NCI-H187 treated with DMSO at 0.1 percent for 48 hours (cell line): ENCODE measurements at places on chromosomes 4 and X.

- peak; percentile 42 for DNase-seq
Observed at GRCh38 chr4:99762728-99763127, 53.9 kb upstream of the DAPP1 start.

- no peak for DNase-seq
Observed at GRCh38 chrX:136907621-136908020, 27.1 kb upstream of the RBMX start.

GRCh38 chrX:19057856-19058255 is 64.4 kb downstream of the ADGRG2 start:
- no peak for DNase-seq

- DNase-seq: no peak
Observed at GRCh38 chr4:19809989-19810388, 441.7 kb upstream of the SLIT2 start.

- DNase-seq: no peak
Observed at GRCh38 chr4:128862608-128863311, 53.3 kb downstream of the JADE1 start.

DNA sequence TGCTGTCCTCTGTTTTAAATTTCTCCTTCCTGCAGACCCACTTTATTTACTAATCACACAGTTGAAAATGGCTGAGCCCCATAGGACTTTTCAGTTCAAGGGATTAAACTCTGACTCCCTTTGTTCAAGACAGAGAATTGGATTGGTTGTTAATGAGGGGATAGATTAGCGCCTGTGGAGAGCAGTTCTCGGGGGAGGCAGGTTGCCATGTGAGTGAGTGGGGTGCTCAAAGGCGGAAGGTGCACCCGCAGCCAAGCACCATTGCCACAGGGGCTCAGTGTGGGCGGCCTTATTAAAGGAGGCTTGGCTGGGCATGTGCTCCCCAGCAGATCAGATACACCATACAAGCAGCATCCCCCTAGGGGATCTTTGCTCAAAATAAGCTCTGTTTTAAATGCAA is 7.9 kb upstream of the CBR4 start:
- DNase-seq: no peak

DNA sequence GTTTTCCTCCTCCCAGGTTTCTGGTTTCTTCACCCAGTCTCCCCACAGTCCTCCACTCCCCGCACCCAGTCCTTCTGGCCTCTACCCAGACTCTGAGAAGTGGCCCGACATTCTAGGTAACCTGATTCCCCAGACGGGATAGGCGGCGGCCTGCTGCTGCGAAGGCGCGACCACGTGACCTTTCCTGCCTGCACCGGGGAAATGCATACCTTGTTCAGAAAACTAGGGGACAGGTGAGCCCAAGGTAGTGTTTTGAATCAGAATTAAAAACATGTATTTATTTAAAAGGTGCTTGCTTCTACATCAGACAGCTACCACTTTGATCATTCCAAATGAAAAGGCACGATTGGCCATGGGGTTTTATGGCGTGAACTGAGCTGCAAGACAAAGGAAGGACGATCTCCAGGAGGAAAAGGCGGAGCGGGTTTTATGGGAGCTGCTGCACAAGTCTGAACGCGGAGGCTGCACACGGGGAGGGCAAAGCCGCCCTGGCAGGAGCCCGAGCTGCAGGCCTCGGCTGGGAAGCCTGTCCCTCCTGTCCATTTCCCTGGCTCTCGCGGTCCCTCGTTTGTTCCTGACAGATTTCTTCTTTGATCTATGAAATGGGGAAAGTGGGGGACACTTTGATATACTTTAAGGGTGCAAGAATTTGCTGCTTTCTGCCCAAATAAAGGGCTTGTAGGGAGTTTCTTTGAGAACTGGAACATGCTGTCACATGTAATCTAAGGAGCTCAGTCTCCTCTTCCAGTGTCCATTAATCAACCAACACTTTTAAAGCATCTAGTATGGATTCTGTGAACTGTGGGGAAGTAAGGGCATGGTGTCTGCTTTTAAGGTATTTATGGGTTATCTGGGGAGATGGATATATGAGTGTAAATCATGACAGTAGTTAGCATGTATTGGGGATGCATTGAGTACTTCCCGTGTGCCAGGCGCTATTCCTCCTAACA is 150.9 kb downstream of the SPRY1 start:
- DNase-seq: peak; percentile 59

GRCh38 chr4:89275587-89275986 is 32.0 kb downstream of the GPRIN3 start:
- DNase-seq: no peak

DNA sequence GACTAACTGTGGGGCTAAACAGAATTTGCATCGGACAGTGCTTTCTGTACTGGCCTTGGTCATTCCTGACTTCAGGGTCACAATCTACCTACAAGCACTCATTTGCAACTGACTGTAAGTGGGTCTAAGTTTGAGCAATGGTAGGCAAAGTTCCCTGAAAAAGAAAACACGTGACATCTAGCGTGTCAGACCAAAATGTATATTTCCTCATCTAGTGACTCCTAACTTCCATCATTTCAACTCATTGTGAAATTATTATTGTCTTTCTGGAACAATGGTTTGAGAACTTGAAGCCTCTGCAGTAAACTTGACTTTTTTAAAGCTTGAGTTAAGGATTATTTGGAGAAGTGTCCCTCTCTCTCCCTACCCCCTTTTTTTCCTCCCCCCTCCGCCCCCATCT is 113.6 kb downstream of the MID1 start:
- DNase-seq: no peak

DNA sequence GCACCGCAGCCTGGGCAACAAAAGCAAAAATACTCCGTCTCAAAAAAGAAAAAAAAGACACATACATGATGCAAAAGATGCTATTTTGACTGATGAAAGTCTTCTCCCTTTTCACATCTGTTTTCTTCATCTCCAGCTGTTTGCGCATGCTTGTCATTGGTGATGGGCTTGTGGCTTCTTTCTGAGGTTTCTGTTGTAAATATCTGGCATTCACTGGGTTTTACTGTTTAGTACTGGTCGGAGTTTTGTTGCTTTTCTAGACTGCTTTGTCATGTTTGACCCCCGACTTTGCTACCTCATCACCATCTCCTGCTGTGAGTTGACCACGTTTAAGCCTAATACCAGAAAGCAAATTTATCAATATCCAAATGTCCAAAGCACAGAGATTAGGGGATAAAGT is 34.4 kb downstream of the PTCHD1 start:
- no peak for DNase-seq

DNA sequence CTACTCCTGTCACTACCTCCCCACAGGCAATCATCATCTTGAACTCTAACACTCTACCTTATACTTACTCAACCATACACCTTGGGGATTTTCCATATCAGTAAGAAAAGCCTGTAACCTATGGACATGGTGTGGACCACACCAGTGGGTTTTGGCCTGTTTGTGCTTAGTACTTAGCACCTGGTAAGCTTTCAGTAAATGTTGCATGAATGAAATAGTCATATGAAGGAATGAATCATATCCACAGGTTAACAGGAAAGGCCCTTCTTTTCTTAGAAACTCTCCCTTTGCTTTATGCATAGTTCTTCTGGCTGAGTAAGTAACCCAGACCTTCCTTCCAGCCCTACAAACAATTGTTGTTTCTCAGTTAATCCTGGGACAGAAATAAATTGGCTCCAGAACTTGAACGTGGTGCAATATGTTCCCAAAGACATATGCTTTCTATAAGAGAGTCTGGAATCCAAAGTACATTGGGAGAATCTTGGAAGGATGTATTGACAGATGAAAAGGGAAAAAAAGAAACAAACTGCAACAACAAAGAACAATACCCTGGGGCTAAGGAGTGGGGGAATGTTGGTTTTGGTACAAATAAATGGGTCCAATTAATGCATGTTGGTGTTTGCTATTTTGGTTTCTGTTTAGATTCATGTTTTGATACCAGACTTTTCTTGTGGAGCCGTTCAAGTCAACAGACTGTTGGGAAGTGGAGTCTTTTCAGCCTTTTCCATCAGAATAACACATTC is 27.8 kb downstream of the RASL11B start:
- DNase-seq: no peak

DNA sequence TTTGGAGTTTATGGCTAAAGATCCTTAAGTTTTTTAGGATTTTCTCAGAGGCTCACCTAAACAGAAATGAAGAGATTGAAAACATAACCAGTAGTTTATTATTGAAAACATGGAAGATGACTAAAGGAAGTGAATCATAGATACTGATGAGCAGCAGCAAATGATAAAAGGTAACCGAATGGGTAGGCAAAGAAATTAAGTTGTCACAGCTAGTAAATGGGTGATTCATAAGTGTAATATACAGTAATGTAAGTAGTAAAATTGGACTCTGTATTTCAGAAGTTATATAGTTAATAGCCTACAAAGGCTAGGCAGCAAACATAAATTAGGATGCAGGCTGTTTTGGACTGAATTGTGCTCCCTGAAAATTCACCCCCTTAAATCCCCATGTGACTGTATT is 59.0 kb upstream of the ADGRA3 start:
- DNase-seq: no peak

GRCh38 chr4:87527431-87528220 is 1.6 kb downstream of the SPARCL1 start:
- no peak for DNase-seq

- DNase-seq: no peak
Observed at GRCh38 chr4:93132631-93133030, 695.9 kb upstream of the ATOH1 start.

- no peak for DNase-seq
Observed at GRCh38 chrX:133523081-133523487, 107.8 kb upstream of the GPC4 start.

DNA sequence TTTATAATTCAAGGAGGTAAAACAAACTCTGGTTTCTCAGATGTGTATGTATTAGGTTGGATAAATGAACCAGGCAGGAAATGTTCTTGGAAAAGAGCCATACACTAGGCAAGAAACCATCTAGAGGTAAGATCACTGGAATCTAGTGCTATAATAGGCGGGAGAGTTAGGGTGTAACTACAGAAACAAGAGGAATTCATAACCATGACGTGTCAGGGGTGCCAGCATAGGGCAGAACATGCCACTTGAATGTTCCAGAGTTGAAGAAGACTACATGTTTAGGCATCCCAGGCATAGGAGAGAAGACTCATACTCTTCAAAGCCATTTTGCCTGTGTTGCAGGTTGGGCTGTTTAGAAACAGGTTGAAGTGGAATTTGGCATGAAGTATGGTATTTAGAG is 198.7 kb downstream of the CCNG2 start:
- DNase-seq: no peak

GRCh38 chr4:184166736-184167135 is 50.9 kb downstream of the ENPP6 start:
- DNase-seq: no peak

GRCh38 chrX:119871245-119871598 is 311 bp downstream of the RNF113A start:
- no peak for DNase-seq

DNA sequence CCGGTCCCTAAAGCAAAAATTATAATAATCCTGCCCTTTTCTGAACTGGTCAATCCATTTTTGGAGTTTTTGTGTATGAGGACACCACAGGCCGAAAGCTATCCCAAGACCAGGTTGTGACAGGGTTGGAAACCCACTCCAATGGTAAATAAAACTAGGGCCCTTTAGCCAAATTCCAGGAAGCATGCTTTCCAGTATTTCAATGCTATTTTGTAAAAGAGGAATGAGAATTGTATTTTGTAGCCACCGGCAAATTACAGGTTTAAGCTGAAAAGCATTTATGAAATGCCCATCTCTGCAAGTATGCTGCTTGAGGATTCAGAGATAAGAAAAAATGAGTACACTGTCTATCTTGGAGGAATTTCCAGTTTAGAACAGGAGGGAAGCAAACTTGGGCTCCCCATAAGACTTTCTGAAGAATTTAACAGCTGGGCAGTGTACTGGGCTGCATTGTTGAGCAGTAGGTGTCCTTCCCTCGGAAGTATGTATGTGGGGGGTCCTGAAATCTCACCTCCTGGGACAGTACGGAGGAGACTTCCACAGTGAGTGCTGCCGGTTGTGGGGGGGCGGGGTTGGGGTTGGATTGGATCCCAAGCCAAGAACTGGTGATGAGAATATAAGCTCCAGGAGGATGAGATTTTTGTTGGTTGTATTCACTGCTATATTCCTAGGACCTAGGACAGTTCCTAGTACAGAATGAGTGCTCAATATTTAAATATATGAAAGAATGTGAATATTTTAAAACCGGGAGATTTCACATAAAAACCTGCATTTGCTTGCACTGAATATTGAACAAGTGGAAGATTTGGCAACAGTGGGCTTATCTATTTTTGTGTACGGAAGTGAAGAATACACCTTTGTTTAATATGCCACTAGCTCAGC is 26.8 kb downstream of the OCIAD2 start:
- DNase-seq: no peak

DNA sequence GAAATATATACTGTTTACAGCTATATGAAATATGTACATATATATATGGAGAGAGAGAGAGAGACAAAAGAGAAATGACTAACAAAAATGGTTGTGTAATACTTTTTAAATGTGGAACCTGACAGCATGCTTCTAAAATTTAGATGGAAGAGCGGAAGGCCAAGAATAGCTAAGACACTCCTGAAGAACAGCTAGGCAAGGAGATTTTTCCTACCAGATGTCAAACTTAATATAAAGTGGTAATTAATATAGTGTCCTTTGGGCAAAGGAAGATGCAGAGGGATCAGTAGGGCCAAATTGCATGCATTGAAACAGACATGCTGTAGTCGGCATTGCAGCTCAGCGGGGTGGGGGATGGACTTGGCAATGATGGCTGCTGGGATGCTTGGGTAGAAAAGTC is 45.2 kb downstream of the ADD1 start:
- DNase-seq: no peak

GRCh38 chrX:135541351-135541750 is 20.9 kb downstream of the INTS6L start:
- DNase-seq: no peak

GRCh38 chr4:68466185-68466584 is 18.9 kb downstream of the TMPRSS11E start:
- DNase-seq: no peak

DNA sequence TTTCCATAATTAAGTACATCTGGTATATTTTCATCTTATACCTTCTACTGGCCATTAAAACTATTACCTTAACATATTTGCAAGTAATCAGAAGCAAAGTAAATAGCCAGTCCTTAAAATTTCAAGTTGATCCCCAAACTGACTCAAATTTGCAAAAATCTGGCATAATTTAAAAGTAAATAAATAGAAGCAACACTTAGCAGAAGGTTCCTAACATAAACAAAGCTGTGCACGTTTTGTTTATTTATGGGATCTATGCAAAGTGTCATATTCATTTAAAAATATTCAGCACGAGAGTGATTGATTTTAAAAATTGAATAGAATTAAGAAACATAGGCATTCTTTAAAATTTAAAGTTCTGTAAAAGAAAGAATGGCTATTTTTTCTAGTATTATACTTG is 9.8 kb upstream of the CXXC4 start:
- no peak for DNase-seq

- no peak for DNase-seq
Observed at GRCh38 chr4:152635851-152636250, 43.9 kb downstream of the TMEM154 start.

- no peak for DNase-seq
Observed at GRCh38 chr4:17817027-17817426, 6.2 kb downstream of the NCAPG start.

DNA sequence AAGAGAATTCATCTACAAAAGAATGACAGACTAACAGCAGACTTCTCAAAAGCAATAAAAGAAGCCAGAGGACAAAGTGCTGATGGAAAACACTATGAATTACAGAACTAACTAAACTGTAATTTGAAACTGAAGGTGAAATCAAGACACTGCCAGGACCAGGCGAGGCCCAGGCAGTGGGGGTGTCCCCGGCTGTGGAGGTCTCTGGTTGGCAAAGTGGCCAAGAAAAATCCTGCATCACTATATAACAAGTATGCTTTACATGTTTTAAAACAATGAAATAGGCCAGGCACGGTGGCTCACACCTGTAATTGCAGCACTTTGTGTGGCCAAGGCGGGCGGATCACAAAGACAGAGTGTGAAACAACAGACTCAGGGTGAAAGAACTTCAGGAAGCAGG is 32.9 kb downstream of the CHM start:
- DNase-seq: no peak
